ENCODE measurements at places on chromosomes 13 and 19. TPM values are rescaled to one million over a fixed set of nuclear protein-coding genes. Genes with fewer than 3 reads are reported as not detected.

- DNase-seq, result no peak
These were observed 10.3 kb upstream of the CACNG7 start for GRCh38 chr19:53898636-53899341.

GRCh38 chr13:33202644-33203169, 82.8 kb downstream of the STARD13 start:
- DNase-seq, result no peak

DNA sequence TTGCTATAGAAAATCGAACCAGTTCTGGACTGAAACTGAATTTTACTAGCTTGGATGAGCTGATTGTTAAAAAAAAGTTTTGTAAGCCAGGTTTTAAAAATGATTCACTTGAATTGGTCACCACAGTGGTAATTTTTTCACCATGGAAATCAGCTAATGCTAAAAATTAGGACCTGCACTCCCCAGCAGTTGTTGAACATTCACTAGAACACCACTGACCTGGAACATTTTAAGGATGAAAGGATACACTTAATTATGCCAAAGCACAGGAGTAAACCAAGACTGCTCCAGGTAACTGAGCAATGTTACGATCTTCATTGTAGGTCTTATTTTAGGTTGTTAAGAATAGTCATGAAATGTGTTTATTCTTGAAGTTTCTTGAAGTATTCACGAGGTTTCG, 1342.6 kb upstream of the SPRY2 start:
- no peak for DNase-seq

GRCh38 chr13:52744842-52745375, 5.3 kb upstream of the CNMD start:
- no peak for DNase-seq

DNA sequence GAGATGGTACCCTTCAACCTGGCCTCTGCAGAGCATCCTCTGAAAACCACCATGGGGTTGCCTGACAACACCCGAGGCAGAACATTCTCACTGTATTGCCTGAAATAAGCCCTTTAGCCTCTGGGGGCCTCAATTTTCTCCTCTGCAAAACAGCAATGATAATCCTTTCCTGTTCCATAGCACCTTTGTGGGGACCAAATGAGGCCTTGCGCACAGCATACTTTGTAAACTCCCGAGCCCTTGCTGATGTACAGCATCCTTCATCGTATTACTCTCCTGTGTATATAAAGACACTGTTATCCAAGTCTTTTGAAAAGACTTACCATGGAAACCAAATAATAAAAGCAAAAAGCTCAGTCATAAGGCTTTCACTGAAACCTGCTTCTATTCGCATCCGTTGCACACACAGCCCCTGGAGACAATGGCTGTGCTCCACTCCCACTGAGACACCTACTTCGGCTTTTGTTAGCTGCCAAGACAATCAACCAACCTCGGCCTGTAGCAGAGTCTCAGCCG, 276.0 kb downstream of the FOXO1 start:
- DNase-seq, result no peak

DNA sequence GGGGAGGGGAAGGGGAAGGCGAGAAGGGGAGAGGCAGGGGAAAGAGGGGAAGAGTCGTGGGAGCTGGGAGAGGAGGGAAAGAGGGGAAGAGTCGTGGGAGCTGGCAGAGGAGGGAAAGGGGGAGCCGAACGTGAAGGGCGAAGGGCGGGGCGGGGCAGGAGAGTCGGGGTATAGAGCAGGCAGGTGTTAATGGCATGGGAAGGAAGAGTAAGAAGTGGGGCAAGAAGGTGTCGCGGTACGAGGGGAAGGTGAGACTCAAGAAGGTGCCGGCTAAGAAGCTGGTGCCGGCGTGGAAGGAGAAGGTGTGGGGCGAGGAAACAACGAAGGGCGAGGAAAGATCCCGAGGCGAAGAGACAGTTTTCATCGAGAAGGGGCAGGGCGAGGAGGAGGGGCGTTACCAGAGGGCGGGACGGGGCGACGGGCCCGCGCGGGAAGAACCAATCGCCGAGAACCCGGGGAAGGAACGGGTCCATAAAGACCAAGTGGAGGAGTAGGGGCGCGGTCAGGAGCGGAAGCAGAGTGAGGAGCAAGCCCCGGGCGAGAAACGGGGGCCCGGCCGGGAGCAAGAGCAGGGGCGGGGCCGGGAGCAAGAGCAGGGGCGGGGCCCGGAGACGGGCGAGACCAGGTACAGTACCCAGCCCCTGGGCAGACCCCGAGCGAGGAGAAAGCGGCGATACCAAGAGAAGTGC, 463 bp downstream of the CATSPERG start:
- DNase-seq, result peak; percentile 98

GRCh38 chr19:16542910-16543472, 754 bp upstream of the CHERP start:
- no peak for DNase-seq

DNA sequence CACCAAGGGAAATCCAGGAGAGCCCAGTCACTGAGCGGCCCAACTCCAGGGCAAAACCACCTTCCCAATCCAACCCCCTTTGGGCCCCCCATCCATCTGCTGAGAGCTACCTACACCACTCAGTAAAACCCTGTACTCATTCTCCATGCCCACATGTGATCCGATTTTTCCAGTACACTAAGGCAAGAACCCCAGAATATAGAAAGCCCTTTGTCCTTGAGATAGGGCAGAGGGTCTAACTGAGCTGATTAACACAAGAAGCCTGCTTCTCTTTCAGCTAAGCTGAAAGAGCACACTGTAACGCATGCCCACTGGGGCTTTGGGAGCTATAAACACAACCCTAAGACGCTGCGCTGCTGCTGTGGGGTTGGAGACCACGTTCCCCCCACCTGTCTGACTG, 36.0 kb downstream of the PBX4 start:
- DNase-seq, result no peak

GRCh38 chr13:36685927-36686326, 12.1 kb downstream of the SERTM1 start:
- no peak for DNase-seq

DNA sequence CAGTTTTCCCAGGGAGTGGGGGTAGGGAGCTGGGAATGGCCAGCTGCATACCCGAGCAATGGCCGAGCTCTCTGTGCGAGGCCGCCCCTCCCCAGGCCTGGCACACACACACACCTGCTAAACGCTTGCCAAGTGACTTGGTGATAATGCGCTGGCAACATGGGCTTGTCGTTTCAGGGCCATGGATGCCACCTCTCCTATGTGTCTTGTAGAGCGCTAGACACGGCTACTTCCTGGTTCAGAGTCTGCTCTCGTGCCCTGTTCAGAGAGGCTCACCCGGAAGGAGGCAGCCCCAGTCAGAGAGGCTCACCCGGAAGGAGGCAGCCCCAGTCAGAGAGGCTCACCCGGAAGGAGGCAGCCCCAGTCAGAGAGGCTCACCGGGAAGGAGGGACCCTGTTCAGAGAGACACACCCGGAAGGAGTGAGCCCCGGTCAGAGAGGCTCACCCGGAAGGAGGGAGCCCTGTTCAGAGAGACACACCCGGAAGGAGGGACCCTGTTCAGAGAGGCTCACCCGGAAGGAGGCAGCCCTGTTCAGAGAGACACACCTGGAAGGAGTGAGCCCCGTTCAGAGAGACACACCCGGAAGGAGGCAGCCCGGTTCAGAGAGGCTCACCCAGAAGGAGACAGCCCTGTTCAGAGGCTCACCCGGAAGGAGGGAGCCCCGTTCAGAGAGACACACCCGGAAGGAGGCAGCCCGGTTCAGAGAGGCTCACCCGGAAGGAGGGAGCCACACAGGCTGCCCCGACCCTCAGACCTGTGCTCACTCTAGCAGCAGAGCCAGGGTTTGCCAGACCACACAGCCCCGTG, 4.2 kb downstream of the ADPRHL1 start:
- no peak for DNase-seq

DNA sequence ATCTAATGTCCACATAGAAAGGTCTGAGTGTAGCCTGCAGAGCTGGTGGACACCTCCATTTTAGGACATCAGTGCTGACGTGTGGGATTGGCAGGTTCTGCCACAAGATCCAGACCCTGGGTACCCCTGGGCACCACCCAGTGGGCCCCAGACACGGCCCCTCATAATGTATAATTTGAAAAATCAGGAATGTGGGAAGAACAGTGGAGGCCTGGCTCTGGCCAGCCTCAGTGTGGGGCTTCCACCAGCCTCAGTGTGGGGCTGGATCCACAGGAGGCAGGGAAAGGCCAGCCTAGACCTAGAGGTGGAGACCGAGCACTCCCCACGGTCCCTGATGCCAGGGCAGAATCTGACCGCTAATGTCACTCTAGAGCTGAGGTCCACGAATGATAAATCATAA, 150.7 kb upstream of the SOX1 start:
- DNase-seq, result no peak

- DNase-seq, result no peak
These were observed 24.1 kb downstream of the LGALS16 start for GRCh38 chr19:39679791-39680168.

DNA sequence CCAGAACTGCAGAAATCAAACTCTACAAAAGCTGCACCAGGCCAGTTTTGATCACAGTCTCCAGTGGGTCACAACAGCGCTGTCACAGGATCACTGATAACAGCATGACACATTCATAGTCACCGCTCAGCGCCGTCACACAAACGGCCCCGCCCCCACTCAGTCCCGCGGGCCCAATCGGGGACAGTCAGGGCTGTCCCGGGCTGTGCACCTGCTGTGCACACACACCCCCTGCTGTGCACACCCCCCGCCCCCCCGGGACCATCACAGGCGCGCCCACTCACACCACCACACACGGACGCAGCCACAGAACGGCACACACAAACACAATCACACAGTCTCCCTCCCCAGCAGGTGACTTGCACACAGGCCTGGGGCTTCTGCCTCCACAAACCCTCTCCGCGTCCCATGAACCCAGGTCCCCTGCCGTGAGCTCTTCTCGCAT, 435 bp upstream of the ZNF382 start:
- peak; percentile 77 for DNase-seq

GRCh38 chr13:47843005-47843404, 158.1 kb downstream of the SUCLA2 start:
- no peak for DNase-seq

The DAND5 gene
- total RNA-seq, result not detected

The SWSAP1 gene
- total RNA-seq, result 1.9 TPM

The ZNF586 gene
- total RNA-seq, result 20.6 TPM

The CCDC169 gene
- 0.17 TPM for total RNA-seq

The SOX1 gene
- 0.19 TPM for total RNA-seq

The ASPDH gene
- total RNA-seq, result not detected
